ENCODE measurements at places on chromosomes 12 and 14.

- no peak for DNase-seq
Observed at GRCh38 chr12:81167694-81168093, 89.8 kb downstream of the ACSS3 start.

GRCh38 chr14:69654116-69654515, 42.7 kb downstream of the SUSD6 start:
- no peak for DNase-seq

DNA sequence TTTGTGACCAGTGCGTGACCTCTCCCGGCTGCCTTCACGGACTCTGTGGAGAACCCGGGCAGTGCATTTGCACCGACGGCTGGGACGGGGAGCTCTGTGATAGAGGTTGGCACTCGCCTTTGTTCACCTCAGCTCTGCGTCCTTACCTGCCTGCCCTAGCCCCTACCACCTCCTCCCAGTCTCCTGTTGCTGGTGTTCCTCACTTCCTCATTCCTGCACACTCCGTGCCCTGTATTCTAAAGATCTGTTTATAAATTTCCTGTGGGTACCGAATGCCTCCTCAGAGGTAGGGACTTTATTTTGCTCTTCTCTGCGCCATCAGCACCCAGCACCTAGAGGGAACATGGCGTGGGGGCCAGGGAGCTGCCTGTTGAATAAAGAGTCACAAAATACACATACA, 2.3 kb downstream of the DLK1 start:
- DNase-seq: no peak

DNA sequence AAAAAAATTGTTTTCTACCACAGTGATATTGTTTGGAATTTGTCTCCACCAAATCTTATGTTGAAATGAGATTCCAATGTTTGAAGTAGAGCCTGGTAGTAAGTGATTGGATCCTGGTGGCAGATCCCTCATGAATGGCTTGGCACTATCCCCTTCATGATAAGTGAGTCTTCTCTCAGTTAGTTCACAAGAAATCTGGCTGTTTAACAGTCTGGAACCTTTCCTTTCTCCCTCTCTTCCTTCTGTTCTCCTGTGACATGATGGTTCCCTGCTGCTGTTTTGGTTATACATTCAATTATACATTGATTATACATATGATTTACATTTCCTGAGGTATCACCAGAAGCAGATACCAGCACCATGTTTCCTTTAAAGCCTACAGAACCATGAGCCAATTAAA, 442.2 kb downstream of the SLC6A15 start:
- no peak for DNase-seq

GRCh38 chr14:75989134-75989533, 3.6 kb downstream of the IFT43 start:
- DNase-seq: no peak

- no peak for DNase-seq
Observed at GRCh38 chr12:130316251-130316650, 21.4 kb upstream of the PIWIL1 start.

GRCh38 chr14:41146391-41146790, 460.3 kb upstream of the LRFN5 start:
- no peak for DNase-seq

- no peak for DNase-seq
Observed at GRCh38 chr12:68097386-68097785, 62.2 kb downstream of the IFNG start.

DNA sequence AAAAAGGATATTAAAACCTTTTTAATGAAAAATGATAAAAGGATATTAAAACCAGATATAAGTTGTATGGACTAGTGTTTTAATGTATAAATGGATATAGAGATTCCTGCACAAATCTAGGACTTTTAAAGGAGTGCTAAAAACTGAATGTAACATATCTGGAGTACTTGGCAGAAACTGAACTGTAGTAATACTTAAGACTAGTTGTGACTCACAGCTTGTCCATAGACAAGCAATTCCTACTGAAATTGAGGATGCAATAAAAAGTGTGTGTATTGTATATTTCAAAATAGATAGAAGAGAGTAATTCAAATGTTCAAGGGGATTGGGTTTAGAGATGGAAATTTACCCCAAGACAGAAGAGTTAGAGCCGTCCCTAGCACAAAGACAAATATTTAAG, 59.6 kb downstream of the FBXO33 start:
- no peak for DNase-seq

DNA sequence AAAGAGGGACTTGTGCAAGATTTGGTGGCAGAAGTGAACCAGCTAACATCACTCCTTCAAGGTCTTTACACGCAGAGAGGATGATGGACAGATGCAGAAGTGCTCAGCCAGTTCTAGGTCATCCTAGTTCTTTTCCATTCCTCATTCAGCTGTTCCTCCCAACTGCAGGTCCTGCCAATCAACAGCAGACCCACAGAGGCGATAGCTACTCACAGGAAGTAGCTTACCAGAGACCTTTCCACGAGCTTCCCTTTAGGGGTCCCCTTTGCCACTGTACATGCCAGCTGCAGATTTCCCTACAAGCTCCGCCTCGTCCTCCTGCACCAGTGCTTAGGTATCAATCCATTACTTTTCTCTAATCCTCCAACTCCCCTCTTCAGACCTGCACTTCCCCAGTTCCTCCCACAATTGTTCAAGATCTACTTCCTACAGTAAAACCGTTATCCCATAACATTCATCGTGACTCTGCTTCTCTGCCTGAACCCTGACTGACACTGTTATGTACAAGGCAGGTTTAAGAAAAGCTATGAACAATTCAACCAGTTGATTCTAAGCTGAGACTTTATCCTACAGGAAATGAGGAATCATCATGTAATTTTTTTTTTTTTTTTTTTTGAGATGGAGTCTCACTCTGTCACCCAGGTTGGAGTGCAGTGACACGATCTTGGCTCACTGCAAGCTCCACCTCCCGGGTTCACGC, 22.5 kb downstream of the RECQL start:
- no peak for DNase-seq

DNA sequence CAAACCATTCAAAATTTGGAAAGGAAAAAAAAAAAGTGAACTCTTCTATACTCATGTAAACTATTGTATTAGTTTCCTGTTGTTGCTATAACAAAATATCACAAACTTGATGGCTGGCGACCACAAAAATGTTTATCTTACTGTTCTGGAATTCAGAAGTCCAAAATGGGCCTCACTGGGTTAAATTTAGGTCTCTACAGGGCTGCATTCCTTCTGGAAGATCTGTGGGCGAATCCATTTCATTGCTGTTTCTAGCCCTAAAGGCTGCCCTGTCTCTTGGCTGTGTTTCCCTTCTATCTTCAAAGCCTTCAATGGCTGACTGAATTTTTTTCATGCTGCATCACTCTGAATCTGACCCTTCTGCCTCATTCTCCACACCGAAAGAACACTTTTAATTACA, 105.1 kb upstream of the NAV3 start:
- DNase-seq: no peak

GRCh38 chr12:46917821-46918220, 92.0 kb upstream of the SLC38A4 start:
- no peak for DNase-seq

DNA sequence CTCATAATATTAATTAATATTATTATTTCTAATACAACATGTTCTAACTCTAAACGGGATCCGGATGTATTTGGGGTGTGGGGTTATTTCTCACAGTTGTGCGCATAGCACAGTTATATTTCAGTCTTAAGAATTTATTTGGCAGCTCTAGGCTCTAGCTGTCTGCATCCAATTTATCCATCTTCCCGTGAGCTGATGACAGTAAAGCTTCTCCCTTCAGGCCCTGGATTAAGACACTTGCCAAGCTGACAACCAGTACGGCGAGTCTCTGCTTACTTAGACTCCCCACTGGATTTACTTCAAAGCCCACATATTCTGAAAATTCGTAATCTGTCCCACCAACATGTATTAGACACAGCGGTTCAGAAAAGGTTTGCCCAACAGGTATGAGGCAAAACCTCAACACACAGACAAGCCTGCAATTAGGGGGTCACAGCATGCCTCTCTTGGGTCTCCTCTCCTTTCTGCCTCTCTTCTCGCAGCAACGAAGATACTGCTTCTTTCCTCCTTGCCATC, 232.9 kb upstream of the TMTC1 start:
- no peak for DNase-seq

GRCh38 chr14:75837151-75837787, 144.5 kb downstream of the TGFB3 start:
- DNase-seq: no peak

GRCh38 chr12:10320643-10321042, 13.0 kb downstream of the KLRD1 start:
- no peak for DNase-seq

DNA sequence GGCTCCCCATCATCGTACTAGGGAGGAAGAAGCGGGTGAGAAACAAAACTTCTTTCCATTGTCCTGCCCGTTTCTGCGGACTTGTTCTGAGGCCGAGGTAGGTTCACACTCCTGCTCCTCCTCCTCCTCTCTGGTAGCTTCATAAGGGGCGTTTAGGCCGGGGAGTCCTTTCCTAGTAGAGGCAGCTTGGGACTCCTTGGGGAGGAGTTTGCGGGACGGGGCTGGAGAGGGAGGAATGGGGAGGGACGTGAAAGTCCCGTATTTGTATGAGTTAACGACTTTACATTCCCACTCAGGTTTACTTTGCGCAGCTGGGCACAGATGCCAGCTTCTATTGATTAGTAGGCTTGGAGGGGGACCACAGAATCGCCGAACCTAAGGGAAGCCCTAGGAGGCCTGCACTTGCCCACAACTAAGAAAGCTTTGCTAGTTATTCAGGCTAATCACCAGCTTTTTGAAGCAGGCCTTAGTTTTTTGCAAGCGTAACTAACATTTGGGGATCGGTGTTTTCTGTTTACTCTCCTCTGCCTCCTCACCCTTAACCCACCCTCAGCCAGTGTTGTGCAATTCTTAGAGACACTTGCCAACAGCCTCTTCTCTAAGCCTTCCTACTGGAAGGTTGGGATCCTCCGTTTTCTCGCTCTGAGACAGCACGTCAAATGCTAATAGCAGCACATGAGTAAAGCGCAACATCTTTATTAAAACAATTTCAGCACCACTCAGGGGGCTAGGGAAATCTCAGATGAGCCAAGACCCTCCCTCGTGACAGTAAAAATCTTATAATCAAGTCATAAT, 499 bp downstream of the RNASE4 start:
- DNase-seq: no peak

- no peak for DNase-seq
Observed at GRCh38 chr12:1603269-1603993, 9.1 kb upstream of the FBXL14 start.

GRCh38 chr12:47753021-47754001, 5.4 kb downstream of the RAPGEF3 start:
- DNase-seq: no peak

DNA sequence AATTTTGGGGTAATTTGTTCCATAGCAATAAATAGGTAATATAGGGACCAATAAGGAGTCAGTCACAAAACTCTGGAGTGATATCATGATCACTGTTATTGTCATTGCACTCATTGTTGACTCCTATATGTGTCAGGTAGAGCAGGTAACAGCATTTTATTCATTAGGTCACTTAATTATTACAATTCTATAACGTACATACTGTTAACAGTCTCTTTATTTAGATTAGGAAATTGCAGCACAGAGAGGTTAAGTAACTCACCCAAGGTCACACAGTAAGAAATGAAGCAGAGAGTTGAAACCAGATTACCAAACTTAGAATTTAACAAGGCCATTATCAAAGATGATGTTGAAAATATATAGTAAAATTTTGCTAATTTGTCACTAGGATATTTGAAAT, 49.7 kb upstream of the PTPRB start:
- no peak for DNase-seq

DNA sequence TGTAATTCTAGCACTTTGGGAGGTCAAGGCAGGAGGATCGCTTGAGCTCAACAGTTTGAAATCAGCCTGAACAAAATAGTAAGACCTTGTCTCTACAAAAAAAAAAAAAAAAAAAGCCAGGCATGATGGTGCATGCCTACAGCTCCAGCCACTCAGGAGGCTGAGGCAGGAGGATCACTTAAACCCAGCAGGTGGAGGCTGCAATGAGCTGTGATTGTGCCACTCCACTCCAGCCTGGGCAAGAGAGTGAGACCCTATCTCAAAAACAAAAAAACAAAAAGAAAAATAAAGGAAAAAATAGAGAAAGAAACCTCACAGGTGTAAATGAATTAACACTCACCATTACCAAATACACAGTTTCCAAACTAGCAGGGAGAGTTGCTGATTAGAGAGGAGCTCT, 34.2 kb upstream of the TUBA1A start:
- no peak for DNase-seq

- DNase-seq: no peak
Observed at GRCh38 chr12:5614256-5614655, 182.3 kb downstream of the NTF3 start.

DNA sequence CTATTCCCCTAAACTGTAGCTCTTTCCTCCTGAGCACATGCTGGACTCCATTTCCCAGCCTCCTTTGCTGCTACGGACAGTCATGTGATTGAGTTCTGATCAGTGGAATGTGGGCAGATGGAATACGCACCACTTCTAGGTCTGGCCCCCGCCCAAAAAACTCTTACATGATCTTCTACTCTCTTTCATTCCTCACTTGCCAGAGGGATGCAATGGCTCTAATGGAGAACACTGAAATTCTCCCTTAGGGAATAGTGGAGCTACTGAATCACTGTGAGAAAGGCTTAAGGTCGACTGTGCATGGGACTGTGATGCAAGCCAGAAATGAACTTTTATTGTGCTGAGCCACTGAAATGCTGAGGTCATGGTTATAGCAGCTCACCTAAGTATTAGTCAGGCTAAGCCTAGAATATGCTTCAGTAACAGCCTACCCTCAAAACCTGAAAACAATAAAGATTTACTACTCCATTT, 13.0 kb upstream of the TMED2 start:
- no peak for DNase-seq

DNA sequence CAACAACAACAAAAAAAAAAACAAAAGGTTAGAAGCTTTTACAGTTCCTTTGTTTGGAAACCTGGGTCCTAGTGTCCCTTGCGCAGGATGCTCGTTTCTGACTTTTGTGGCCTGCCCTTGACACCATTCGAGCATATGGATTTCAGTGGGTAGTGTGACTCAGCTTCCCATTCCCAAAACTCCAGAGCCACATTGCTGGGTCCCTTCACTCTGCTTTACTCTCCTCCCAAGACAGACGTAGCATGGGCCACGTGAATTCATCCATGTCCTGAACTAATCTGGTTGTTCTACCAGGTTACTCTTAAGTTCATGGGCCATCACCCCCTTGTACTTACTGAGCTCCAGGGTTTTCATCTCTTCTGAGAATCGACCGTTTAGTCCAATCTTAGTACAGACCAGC, 68.0 kb upstream of the MAX start:
- DNase-seq: no peak

DNA sequence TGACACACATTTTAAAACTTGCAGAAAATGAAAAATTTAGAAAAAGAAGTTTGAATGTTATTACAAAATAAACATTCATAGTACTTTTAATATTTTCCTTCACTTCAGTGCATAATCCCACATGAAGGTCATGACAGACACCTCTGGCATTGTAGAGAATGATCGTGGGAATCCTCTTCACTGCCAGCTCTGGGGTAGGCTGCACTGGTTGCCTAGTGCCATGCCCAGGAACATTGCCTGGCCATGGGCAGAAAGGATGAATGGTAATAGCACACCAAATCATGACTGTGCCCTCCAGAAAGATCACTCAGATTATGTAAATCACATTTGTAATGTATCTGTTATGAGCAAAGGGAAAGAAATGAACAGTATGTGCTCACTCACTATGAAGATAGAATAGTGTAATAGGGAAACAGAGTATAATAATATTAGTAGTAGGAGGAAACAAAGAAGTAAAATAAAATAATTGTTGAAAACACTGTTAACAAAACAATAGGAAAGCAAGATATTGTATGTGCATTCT, 161.6 kb downstream of the PLCZ1 start:
- DNase-seq: no peak

GRCh38 chr12:123141615-123142517, 9.0 kb downstream of the PITPNM2 start:
- no peak for DNase-seq

All from OCI-LY7 (cell line).